ENCODE measurements at places on chromosomes 11 and 22. TPM values are rescaled to one million over a fixed set of nuclear protein-coding genes. Genes with fewer than 3 reads are reported as not detected.

The PDGFD gene
- total RNA-seq: 1.3 TPM

The PRDM11 gene
- total RNA-seq: 3.8 TPM

The OR51E1 gene
- not detected for total RNA-seq

The TAGLN gene
- total RNA-seq: 2,419 TPM

The SPA17 gene
- 16.4 TPM for total RNA-seq

The KCNQ1 gene
- total RNA-seq: not detected

The MOB2 gene
- total RNA-seq: 31.6 TPM

The PKDREJ gene
- total RNA-seq: 0.06 TPM

The RPL27A gene
- 780 TPM for total RNA-seq

The RIMBP3C gene
- 0.19 TPM for total RNA-seq

The CHST1 gene
- 1.2 TPM for total RNA-seq

The TUB gene
- 9.1 TPM for total RNA-seq

The OR52E8 gene
- total RNA-seq: not detected

The FXYD6 gene
- total RNA-seq: not detected

The SLC1A2 gene
- total RNA-seq: 1.4 TPM

The INS gene
- total RNA-seq: not detected

The OR5A1 gene
- total RNA-seq: not detected

The WBP2NL gene
- 0.37 TPM for total RNA-seq

The ARFGAP2 gene
- 86.1 TPM for total RNA-seq

The OR5P2 gene
- total RNA-seq: not detected

The OR51S1 gene
- not detected for total RNA-seq

The ANO1 gene
- total RNA-seq: 16.4 TPM
